ENCODE measurements at places on chromosomes 16 and 17. TPM values are rescaled to one million over a fixed set of nuclear protein-coding genes. Genes with fewer than 3 reads are reported as not detected.

GRCh38 chr17:71032746-71033273 lies 863.5 kb downstream of the KCNJ2 start:
- H3K27ac ChIP-seq: peak overlapping the region; percentile 64
- H3K4me1 ChIP-seq: peaks cover 22% of the 10 kb centered on the region
- DNase-seq: peak; percentile 10

The RAPGEFL1 gene
- 23.3 TPM for total RNA-seq

- H3K4me3 ChIP-seq: peak within 1 kb of the TSS; percentile 91
- H3K27ac ChIP-seq: no peak within 1 kb of the TSS
- peak; percentile 58 for DNase-seq
Observed at GRCh38 chr17:49575679-49576087, at the start of gene NXPH3. Gene NXPH3, plus strand, starts transcription at chr17:49575871. Its CDS starts 349 bp downstream, at chr17:49576220.

The DHRS7C gene
- total RNA-seq: not detected

GRCh38 chr17:18332909-18333489 lies 17.9 kb downstream of the SMCR8 start:
- no peaks in the 10 kb centered on the region for H3K27me3 ChIP-seq
- H3K27ac ChIP-seq: no peak overlapping the region
- no peak overlapping the region for H3K4me3 ChIP-seq
- peaks cover 20% of the 10 kb centered on the region for H3K36me3 ChIP-seq

The LPO gene
- not detected for total RNA-seq

DNA sequence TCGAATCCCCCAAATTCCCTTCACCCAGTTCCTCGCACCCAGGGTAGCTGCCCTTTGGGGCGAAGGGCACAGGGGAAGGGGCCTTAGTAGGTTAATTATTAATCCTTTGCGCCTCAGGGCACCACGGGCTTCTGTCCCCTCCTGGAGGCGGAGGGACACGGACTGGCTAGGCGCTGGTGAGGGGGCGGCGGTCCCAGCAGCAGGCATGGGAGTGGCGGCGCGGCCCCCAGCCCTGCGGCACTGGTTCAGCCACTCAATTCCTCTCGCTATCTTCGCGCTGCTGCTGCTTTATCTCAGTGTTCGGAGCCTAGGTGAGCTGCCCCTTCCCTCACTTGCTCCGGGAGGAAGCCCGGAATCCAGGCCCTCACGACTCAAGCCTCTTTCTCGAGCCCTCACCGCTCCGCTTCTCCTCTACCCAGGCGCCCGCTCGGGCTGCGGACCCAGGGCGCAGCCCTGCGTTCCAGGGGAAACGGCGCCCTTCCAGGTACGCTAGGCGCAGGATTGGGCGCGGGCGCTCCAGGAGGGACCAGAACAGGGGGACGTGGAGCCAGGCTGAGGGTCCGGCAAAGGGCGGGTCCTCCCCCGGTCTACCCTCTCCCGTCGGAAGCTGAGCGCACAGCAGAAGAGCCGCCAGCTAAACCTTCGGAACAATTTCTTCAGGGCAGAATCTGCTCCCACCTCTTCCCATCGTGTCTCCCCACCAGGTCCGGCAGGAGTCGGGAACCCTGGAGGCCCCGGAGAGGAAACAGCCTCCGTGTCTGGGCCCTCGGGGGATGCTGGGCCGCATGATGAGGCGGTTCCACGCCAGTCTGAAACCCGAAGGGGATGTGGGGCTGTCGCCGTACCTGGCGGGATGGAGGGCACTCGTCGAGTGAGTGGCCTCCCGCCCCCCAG lies at the start of gene GLTPD2:
Gene GLTPD2, plus strand, starts transcription at position 158 of the 894 bp plus-strand sequence. Its CDS starts 48 bp downstream, at position 206.
- DNase-seq: peak; percentile 9
- no peak within 1 kb of the TSS for H3K27ac ChIP-seq
- H3K4me1 ChIP-seq: peaks cover 17% of the 10 kb centered on the region

DNA sequence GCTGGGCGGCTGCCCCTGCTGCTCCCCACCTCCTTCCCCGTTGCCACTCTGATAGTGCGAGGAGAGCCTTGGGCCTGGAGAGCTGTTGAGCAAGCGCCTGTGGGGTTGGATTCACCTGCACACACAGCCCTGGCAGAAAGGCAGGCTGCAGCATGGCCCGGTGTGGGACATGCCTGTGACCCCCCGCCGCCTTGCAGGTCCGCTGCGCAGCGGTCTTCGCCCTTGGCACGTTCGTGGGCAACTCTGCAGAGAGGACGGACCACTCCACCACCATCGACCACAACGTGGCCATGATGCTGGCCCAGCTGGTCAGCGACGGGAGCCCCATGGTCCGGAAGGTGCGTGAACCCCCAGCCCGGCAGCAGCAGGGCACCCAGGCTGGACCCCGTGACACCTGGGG lies 106.8 kb upstream of the CHMP6 start:
- peaks cover 9% of the 10 kb centered on the region for H3K4me1 ChIP-seq
- no peaks in the 10 kb centered on the region for H3K36me3 ChIP-seq
- no peak overlapping the region for H3K27ac ChIP-seq
- no peak for DNase-seq

- no peaks in the 10 kb centered on the region for H3K36me3 ChIP-seq
- no peak overlapping the region for H3K27ac ChIP-seq
- no peak for DNase-seq
Observed at GRCh38 chr17:41589301-41589700, 2.6 kb upstream of the KRT14 start.

DNA sequence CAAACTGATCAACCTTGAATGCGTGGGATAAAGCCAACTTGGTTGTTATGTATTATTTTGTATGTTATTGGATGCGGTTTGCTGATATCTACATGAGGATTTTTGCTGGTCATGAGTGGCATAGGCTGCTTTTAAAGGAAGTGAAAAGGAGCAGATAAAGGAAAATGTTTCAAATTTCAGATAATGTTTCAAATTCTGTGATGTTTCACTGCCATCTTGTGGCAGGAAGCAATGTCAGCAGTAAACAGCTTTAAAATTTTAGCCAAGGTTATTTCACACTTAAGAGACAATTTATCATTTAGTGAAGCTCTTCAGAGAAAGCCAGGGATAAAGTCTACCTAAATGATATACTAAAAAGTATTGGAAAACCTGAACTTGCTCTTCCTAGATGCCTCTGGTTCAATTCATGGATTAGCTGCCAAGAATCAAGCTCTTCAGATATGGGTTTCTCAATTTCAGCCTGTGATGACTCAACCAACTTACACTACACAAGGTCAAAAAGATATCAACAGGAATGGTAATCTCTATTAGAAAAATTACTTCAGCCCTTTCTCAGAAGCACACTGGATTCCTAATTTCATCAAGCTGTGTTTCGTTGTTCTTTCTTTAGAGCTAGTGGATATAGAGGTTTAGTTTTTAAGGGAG lies 136.0 kb upstream of the C17orf78 start:
- H3K4me1 ChIP-seq: no peaks in the 10 kb centered on the region
- H3K4me3 ChIP-seq: no peak overlapping the region

GRCh38 chr17:46166692-46167249 lies 26.5 kb downstream of the KANSL1 start:
- H3K27ac ChIP-seq: no peak overlapping the region
- H3K4me1 ChIP-seq: peaks cover 47% of the 10 kb centered on the region
- peaks cover 9% of the 10 kb centered on the region for H3K36me3 ChIP-seq
- no peak for DNase-seq
- H3K27me3 ChIP-seq: no peaks in the 10 kb centered on the region

DNA sequence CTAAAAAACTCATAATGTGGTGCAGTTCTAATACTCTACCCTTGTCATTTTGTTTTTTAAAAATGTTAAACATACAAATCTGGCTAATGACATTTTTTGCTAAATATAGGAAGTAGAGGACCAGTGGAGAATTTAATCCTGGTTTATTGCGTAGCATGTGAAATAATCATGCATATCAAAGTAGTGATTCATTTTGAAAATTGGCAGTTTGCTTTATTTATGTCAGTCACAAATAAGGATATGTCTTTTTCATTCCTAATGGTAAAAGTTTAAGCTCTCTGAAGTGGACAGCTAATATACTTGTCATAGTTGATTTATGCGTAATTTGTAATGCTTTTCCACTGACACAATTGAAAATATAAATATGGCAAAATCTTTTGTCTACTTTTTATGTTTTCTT lies 224.2 kb downstream of the BCAS3 start:
- H3K4me1 ChIP-seq: no peaks in the 10 kb centered on the region
- no peak for DNase-seq
- peaks cover 8% of the 10 kb centered on the region for H3K36me3 ChIP-seq
- no peaks in the 10 kb centered on the region for H3K27me3 ChIP-seq

The CSH2 gene
- not detected for total RNA-seq

DNA sequence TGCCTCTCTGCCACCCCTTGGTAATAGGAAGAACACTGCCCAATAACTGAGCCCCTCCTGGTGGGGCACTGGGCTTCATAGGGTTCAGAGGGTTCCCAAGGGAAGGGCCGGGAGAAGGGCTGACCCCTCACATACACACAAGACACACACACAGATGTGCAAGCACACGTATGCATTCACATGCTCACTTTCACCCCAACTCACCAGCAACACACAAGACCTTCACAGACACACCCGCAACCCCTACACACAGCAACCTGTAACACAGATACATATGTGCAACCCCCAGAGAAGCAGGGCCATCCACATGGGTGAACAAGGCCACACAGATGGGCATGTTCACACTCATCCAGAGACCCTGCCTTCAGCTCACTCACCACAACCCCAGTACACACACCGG lies 225.1 kb downstream of the ZNF423 start:
- H3K27me3 ChIP-seq: no peaks in the 10 kb centered on the region
- no peak for DNase-seq
- peaks cover 10% of the 10 kb centered on the region for H3K36me3 ChIP-seq
- H3K27ac ChIP-seq: peak overlapping the region; percentile 43
- no peak overlapping the region for H3K4me3 ChIP-seq
- H3K4me1 ChIP-seq: peaks cover 14% of the 10 kb centered on the region

- H3K36me3 ChIP-seq: no peaks in the 10 kb centered on the region
- no peaks in the 10 kb centered on the region for H3K27me3 ChIP-seq
- no peak for DNase-seq
- no peak overlapping the region for H3K4me3 ChIP-seq
- H3K27ac ChIP-seq: no peak overlapping the region
Observed at GRCh38 chr16:86605950-86606349, 27.6 kb downstream of the FOXL1 start.

DNA sequence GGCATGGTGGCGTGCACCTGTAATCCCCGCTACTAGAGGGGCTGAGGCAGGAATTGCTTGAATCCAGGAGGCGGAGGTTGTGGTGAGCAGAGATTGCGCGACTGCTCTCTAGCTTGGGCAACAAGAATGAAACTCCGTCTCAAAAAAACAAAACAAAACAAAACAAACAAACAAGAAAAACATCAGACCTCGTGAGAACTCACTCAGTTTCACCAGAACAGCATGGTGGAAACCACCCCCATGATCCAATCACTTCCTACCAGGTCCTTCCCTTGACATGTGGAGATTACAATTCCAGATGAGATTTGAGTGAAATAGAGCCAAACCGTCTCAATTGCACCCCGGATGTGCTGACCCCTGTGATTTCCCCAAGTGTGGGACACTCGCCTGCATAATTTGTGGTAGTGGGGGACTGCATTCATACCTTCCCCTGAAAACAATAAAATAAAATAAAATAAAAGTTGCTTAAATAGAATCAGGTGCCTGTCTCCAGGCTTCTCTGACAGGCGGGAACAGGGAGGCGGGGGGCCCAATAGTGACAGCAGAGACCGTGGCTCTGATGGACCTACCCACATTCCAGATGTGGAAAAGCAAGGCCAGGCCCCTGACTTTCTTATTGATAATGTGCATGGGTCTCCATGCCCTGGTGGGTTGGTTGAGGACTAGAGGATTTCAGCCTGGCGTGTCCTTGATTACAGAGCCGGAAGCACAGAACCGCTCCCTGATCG lies 13.1 kb downstream of the ZSCAN10 start:
- no peaks in the 10 kb centered on the region for H3K36me3 ChIP-seq
- no peaks in the 10 kb centered on the region for H3K27me3 ChIP-seq
- DNase-seq: no peak
- H3K4me3 ChIP-seq: no peak overlapping the region

DNA sequence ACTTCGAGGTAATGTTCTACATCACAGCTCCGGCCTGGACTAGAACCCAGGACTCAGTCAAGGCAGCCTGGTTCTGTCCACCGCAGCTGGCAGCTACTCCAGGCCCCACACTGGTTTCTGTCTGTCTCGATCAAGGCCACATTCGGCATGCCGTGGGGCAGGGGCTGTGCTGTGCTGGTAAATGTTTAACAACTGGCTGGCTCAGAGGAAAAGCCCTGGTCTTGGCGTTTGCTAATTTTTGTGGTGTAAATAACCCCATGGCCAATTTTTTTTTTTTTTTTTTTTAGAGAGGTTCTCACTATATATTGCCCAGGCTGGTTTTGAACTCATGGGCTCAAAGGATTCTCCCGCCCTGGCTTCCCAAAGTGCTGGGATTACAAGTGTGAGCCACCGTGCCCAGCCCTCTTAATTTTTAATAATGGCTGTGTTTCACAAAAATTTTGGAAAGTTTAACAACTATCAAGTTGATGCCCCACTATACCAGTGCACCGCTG lies 328 bp upstream of the DRC7 start:
- no peaks in the 10 kb centered on the region for H3K27me3 ChIP-seq
- DNase-seq: no peak
- H3K36me3 ChIP-seq: no peaks in the 10 kb centered on the region

The CLEC3A gene
- total RNA-seq: not detected

GRCh38 chr16:8310323-8310722 lies 280.0 kb downstream of the TMEM114 start:
- H3K4me1 ChIP-seq: peaks cover 10% of the 10 kb centered on the region
- DNase-seq: no peak
- H3K27me3 ChIP-seq: peaks cover 7% of the 10 kb centered on the region
- no peaks in the 10 kb centered on the region for H3K36me3 ChIP-seq

The KRTAP2-3 gene
- total RNA-seq: not detected

GRCh38 chr17:67399676-67400075 lies 22.6 kb downstream of the PITPNC1 start:
- no peaks in the 10 kb centered on the region for H3K27me3 ChIP-seq
- no peak for DNase-seq
- H3K27ac ChIP-seq: no peak overlapping the region
- no peak overlapping the region for H3K4me3 ChIP-seq

- H3K27ac ChIP-seq: no peak overlapping the region
- H3K4me1 ChIP-seq: peaks cover 18% of the 10 kb centered on the region
- peaks cover 6% of the 10 kb centered on the region for H3K36me3 ChIP-seq
- H3K27me3 ChIP-seq: no peaks in the 10 kb centered on the region
Observed at GRCh38 chr17:13918247-13918646, 151.1 kb upstream of the COX10 start.

GRCh38 chr16:22912654-22913053 lies 98.7 kb downstream of the HS3ST2 start:
- no peak overlapping the region for H3K4me3 ChIP-seq
- H3K27ac ChIP-seq: no peak overlapping the region
- H3K27me3 ChIP-seq: peaks cover 11% of the 10 kb centered on the region
- no peak for DNase-seq

DNA sequence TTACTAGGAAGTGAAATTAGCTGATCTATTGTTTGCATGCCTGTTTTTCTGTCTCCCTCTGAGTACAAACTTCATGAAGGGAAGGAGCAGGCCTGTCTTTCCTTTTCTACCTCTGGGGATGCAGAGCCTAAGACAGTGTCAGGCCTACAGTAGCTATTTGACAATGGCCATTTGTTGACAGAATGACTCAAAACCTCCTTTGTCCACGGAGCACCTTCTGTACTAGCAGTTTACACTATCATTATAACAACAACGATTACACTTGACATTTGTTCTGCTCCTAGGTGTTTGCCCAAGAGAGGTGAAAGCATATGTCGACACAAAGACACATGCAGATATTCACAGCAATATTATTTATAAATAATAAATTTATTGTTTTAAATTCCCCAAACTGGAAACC lies 132.3 kb upstream of the IRX3 start:
- H3K4me1 ChIP-seq: peaks cover 10% of the 10 kb centered on the region
- no peaks in the 10 kb centered on the region for H3K36me3 ChIP-seq
- peaks cover 6% of the 10 kb centered on the region for H3K27me3 ChIP-seq
- DNase-seq: no peak

GRCh38 chr16:15443753-15444152 lies 9.4 kb downstream of the BMERB1 start:
- peaks cover 3% of the 10 kb centered on the region for H3K36me3 ChIP-seq
- no peak for DNase-seq
- no peak overlapping the region for H3K4me3 ChIP-seq
- no peaks in the 10 kb centered on the region for H3K4me1 ChIP-seq
- no peaks in the 10 kb centered on the region for H3K27me3 ChIP-seq

Data from neural crest cell (in vitro differentiated cells).